ENCODE measurements at places on chromosomes 1 and 21. TPM values are rescaled to one million over a fixed set of nuclear protein-coding genes. Genes with fewer than 3 reads are reported as not detected.

GRCh38 chr1:77287535-77287934, 5.7 kb downstream of the AK5 start:
- H3K4me1 ChIP-seq: no peaks in the 10 kb centered on the region
- H3K27ac ChIP-seq: no peak overlapping the region
- H3K36me3 ChIP-seq: no peaks in the 10 kb centered on the region
- DNase-seq: no peak
- H3K27me3 ChIP-seq: peaks cover 38% of the 10 kb centered on the region

The DCDC2B gene
- total RNA-seq: not detected

The RAP1GAP gene
- total RNA-seq: 3.4 TPM

The PI4KB gene
- total RNA-seq: 59.8 TPM

Measured in heart left ventricle (tissue), 16 donors.